ENCODE measurements at places on chromosomes 2 and 18.

DNA sequence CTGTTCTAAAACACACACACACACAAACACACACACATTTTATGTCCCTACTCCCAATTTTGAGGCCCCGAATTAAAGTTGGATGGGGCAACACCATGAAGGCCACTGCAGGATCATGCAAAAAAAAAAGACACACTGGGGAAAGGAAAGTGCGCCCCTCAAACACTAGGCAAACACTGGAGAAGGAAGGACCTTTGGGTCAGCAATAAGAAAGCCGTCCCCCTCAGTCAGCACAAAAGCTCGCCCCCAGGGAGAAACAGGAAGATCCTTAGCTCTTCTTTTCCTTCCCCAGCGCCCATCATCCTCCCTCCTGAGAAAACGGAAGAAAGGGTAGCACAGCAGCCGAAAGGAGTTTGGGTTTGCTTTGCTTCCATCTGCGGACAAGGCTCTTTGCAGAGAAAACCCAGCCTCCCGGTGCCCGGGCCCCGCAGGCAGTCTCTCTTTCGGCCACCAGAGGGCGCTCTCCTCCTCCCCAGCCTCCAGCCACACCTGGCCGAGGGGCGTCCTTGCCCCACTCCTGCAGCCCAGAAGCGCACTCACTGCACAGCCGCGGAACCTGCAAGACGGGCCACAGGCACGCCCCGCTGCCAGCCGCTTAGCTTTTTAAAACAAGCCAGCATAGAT is 248.5 kb downstream of the CDH20 start:
- peak; percentile 40 for DNase-seq

DNA sequence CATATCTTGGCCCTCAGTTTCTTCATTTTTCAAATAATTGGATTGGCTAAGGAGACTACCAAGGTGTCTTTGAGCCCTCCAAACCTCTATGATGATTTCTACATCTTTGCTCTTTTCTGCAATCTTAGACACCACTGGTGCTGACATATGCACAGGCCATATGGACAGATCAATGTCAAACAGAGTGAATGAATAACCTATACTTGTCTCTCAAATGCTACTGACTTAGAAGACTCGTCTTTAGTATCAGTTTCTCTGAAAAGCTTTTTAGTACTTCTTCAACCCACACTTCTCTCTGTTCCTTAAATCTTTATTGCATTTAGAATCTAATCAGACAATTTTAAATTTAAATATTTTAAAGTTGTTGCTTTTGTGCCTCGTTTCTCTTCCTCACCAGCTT is 258.2 kb downstream of the LTBP1 start:
- no peak for DNase-seq

DNA sequence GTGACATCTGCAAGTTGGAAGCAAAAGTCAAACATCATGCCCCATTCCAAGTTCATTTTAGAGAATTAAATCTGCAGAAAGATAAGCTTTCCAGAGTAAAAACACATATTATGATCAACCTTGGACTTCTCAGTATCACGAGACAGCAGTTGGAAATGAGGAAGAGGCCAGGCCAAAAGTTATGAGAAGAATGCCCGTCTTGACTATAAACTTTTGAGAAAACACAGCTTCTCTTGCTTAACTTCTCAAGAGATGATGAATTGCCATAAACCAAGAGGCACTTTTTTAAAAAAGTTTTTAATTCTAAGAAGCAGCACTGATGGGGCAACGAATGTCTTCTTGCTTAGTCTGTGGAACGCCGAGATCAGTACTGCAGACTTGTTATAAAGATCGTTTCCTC is 52.6 kb upstream of the NFU1 start:
- no peak for DNase-seq

- DNase-seq, result no peak
Observed at GRCh38 chr18:74773171-74773624, 175.5 kb downstream of the ZNF407 start.

- DNase-seq, result no peak
Observed at GRCh38 chr18:58898010-58898799, 33.5 kb downstream of the ZNF532 start.

DNA sequence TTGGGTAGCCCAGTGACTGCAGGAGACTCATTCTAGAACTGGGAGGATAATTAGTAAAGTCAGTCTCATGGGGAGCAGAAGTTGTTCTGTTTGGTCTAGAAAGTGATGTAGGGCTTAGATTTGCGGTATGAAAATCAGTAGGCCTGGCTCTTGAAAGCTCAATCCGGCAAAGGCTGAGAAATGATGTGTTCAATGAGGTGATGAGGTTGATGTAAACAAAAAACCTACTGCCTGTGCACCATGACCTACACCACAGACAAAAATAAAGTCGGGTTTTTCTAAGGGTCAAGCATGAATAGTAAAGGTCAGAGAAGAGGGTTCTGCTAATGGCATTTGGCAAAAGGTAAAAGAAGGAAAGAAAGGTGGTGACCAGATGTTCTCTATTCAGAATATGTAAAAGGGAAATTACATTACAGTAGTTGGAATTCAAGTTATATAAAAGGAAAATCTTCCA is 80.8 kb upstream of the COL5A2 start:
- DNase-seq, result no peak

- DNase-seq, result no peak
Observed at GRCh38 chr2:160405077-160405867, 88.3 kb downstream of the RBMS1 start.

DNA sequence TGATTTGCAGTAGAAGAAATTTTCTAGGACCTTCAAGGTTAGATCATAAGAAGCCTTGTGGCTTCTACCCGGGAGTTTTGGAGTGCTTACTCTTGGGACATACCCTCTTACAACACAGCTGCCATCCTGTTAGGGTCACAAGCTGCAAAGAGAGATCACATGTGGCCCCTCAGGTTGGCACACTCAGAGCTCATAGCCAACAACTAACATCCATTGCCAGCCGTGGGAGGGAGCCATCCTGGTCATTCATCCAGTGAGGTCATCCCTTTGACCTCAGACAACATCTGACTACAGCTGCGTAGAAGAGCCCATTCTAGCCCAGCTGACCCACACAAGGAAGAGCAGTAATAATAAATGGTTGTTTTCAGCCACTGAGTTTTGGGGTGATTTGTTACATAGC is 76.9 kb upstream of the NABP1 start:
- DNase-seq, result no peak

DNA sequence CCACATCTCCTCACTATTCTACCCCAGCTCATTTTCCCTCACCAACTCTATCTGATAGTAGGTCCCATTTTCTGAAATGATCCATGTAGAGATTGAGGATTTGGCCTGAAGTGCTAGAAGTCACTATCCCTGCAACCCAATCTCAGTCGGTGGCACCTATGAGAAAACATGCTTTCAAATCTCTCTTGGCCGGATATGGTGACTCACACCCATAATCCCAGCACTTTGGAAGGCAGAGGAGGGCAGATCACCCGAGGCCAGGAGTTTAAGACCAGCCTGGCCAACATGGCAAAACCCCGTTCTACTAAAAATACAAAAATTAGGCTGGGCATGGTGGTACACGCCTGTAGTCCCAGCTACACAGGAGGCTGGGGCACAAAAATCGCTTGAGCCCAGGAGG is 19.1 kb upstream of the MARCHF4 start:
- DNase-seq, result no peak

GRCh38 chr2:63983986-63984605 is 35.1 kb downstream of the VPS54 start:
- DNase-seq, result no peak

DNA sequence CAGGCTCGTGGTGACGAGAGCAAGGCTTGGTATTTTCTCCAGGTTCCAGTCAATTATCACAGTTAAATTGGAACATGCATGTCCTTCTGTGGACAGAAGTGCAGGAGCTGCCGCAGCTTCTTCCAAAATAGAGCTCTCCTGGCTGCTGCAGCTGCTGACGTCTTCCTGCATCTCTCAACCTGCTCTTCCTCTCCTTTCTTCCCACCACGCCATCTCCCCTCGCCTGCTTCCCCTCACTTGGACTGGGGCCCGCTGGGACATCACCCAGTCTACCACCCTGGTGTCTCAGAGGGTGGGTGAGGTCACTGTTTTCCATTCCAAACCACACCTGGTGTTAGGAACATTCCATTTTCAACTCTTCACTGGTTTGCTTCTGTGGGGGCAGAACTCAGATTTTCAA is 41.4 kb downstream of the SPP2 start:
- DNase-seq, result no peak

DNA sequence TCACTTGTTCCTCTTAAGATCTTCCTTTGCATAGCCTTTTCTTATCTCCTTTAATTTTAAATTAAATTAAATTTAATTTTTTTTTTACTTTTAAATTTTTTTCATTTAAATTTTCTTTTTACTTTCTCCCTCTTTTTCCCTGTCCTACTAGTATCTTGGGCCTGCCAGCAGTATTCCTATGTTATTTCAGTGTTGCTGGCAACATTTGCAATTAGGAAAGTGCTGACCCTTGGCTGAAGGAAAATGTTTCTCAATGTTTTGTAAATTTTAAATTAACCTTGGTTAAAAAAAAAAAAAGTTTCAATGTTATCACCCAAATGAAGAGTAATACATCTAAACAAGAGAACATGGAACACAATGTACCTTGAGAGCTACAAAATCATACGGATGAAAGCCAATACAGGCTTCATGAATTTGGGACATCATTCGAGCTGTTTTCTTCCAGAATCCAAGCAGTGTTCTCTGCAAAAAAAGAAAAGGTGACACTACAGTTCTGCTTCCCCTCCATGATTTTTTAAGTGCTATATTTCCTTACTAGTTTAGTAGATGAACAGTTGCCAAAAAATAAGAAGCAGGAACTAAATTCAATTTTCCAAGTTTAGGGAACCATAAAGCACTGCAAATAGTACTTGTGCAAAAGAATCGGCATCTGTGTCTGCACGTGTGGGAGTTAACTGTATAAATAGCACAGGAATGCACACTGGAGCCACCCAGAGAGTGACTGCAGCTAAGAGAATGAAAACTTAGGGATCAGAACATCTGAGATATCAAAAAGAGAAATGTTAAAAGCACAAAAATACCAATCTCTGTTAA is 55.8 kb downstream of the ICA1L start:
- DNase-seq, result no peak

- no peak for DNase-seq
Observed at GRCh38 chr2:84956334-84957297, 14.3 kb upstream of the KCMF1 start.

DNA sequence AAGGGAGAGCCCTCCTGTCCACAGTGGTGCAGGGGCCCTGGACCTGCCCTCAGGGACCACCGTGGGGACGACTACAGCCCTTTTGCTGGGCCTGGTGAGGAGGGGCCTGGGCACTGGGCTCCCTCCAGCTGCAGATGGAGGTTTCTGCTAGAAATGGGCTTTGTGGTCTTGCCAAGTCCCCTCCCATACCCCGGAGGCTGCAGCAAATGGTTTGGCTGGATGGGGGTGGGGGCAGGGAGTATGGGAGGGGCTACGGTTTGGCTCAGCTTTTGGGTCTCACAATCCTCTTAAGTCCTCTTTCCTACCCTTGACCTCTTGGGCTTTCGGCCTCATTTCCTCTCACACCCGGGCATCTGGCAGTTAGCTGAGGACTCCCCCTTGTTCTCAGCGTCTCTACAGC is 21.7 kb downstream of the TET3 start:
- DNase-seq, result no peak

DNA sequence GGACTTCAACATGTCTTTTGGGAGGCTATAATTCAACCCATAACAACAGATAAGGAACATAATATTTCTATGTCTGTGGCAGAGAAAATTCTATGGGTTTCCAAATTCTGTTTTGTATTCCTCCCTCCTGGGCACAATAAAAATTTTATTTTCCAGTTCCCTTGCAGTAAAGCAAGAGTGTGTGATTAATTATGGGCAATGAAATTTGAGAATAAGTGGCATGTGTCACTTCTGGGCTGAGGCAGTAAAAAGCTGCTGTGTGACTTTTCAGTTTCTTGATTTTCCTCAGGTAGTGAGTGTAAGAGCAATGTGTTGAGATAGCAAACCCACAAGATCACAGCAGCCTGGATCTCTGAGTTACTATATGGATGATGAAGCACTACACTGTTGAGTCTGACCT is 216.4 kb downstream of the MEIS1 start:
- no peak for DNase-seq

DNA sequence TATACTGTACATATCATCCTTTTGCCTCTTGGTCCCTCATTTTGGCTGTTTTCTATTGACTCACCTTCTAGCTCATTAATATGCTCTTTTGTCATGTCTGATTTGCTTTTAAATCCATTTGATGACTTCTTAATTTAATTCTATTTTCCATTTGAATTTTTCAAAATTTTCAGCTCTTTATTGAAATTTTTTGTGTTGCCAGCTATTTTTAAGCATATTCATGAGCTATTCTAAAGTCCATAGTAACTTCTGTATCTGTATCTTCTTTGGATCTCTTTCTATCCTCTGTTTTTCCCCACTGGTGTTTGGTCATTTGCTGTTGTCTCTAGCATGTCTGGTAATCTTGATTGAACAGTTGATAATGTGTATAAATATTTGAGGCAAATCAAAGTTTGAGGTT is 227.8 kb downstream of the NDUFA10 start:
- no peak for DNase-seq

All from CD4-positive, alpha-beta T cell treated with Interleukin-15 for 1 hour (primary cell).